SJSA1 (cell line): ENCODE measurements at places on chromosomes 6 and 20. TPM values are rescaled to one million over a fixed set of nuclear protein-coding genes. Genes with fewer than 3 reads are reported as not detected.

DNA sequence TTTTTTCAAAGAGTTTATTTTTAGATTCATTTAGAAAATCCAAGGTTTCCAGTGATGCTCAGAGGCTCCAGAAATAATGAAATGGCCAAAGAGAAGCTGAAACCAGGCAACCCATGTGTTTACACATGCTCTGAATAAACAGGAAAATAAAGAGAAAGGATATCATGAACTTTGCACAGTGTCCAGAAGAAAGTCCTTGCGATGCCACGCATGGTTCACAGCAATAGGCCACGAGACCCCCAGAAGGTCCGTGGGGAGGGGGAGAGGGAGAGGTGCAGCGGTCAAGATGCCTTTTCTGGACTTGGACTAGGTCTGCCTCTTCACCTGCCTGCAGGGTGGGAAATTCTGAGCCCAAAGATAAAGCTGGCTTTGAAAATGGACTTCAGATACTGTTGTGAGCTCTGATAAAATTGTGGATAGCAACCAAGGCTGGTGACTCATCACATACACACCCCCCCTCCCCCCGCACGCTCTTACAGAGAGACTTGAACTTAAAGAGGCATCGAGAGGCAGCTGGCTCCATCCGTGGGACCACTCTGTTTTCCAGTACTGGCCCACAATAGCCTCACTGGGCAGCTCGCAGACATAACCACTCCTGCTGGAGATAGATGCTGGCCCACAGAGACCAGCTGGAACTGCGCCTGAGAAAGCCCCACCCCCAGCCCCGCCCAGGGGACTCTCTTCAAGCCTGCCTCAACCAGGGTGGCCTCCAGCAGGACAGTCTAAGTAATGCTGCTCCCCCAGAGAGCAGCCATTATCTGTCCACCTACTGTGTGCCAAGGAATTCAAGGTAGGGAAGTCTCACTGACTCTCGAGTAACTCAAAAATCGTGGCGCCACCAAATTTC lies 21.2 kb upstream of the NFATC2 start:
- peak; percentile 82 for DNase-seq

GRCh38 chr20:13006825-13007224 lies 1.9 kb upstream of the SPTLC3 start:
- DNase-seq = no peak

- DNase-seq = no peak
Observed at GRCh38 chr6:122998403-122998975, 2.5 kb downstream of the CLVS2 start.

The SLC16A10 gene
- total RNA-seq = 0.06 TPM in 1 of 2 replicates, not detected in the other

The FNDC11 gene
- total RNA-seq = 0.11 TPM in 1 of 2 replicates, not detected in the other

- DNase-seq = no peak
Observed at GRCh38 chr6:21986703-21987102, 310.1 kb downstream of the PRL start.
